Head of caudate nucleus (tissue), 42 donors: ENCODE measurements at places on chromosomes 3 and 15.

DNA sequence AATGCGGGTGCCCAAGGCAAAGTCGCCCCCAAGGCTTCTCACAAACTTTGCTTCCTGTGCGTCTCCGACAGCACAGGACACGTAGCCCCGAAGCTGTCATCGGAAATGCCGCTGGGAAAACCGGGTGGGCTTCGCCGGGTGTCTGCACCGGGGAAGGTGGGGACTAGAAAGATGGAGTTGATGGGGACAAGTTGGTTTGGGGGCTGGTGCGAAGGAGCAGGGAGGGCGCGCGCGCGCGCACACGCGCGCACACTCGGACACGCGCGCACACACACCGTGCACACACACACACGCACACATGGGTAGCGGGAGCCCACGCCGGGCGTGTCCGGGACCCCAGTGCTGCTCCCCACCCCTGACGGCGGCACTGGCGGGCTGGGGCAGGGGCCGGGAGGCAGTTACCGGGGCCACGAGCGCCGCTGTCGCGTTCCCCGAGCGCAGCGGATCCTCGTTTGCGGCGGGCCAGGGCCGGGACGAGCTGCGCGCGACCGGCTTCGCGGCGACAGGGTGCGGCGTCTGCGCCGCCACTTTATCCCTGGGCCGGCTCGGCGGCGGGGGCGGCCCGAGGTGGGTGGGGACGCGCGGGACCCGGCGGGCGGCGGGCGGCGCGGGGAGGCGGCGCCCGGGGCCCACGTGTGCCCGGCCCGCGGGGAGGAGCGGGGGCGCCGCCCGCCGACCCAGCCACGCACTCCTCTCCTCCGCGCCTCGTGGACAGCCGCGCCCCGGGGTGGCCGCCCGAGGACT, 539 bp upstream of the MGLL start:
- DNase-seq = peak; percentile 75

DNA sequence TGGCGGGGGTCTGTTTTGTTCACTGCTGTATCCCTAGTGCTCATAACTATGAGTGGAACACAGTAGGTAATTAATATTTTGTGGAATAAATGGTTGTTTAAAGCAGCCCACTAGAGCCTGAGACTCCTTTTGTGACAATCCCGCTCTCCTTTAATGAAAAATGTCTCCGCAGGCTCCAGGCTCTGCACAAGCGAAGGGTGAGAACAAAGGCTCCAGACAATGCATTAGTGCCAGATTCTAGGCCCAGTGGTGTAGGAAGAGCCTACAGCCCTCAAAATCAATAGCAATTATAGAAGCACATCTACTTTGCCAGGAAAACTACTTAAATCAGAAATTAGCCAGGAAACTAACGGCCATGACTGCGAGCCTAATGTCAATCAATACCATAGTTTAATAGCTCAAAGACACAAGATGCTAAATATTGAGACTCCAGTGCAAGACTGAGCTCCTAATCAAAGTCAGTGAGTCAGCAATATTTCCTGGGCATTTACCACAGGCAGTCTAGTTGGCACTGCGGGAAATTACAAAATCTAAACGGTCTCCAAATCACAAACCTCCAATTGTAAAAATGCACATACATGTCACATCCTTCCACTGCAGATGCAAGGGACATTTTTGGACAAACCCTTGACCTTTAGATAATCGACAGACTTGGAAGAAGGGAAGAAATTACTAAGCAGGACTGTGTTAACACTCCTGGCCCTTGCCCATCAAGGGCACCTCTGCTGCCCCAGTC, 2.3 kb downstream of the ANXA2 start:
- DNase-seq = no peak

GRCh38 chr15:98651581-98652220, 3.4 kb downstream of the IGF1R start:
- no peak for DNase-seq

DNA sequence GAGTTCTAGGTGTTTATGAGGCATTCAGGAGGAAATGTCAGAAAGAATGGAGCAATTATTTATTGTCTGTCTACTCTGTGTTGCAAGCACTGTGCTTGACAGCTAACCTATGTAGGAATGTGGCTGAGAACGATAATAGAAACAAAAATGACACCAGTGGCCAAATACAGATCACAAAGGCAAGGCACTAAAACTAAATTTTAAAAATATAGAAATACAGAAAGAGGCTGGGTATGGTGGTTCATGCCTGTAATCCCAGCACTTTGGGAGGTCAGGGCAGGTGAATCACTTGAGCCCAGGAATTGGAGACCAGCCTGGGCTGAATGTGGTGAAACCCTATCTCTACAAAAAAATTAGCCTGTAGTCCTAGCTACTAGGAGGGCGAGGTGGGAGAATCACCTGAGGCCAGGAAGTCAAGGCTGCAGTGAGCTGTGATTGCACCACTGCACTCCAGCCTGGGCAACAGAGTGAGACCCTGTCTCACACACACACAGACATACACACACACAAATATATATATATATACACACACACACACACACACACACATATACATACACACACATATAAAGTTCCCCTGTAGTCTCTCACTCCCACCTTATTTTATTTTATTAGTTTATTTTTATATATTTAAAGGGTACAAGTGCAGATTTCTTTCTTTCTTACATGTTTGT, 6.0 kb downstream of the PRKCI start:
- no peak for DNase-seq

DNA sequence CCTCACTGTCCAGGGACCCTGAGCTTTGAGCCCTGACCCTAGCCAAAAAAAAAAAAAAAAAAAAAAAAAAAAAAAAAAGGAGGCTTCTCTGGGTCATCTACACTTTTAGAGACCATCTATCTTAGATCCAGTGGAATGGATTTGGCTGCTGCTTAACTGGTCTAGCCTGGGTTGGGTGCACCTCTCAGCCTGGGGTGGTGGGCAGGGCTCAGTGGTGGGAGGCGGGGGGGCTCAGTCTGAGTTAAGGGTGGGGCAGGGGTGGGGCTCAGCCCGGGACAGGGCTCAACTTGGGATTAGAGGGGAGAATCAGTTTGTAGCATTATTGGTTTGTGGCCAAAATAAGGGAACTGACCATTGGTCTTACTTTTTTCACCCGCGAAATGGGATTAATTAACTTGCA, 139.2 kb downstream of the TPRA1 start:
- DNase-seq = peak; percentile 3

DNA sequence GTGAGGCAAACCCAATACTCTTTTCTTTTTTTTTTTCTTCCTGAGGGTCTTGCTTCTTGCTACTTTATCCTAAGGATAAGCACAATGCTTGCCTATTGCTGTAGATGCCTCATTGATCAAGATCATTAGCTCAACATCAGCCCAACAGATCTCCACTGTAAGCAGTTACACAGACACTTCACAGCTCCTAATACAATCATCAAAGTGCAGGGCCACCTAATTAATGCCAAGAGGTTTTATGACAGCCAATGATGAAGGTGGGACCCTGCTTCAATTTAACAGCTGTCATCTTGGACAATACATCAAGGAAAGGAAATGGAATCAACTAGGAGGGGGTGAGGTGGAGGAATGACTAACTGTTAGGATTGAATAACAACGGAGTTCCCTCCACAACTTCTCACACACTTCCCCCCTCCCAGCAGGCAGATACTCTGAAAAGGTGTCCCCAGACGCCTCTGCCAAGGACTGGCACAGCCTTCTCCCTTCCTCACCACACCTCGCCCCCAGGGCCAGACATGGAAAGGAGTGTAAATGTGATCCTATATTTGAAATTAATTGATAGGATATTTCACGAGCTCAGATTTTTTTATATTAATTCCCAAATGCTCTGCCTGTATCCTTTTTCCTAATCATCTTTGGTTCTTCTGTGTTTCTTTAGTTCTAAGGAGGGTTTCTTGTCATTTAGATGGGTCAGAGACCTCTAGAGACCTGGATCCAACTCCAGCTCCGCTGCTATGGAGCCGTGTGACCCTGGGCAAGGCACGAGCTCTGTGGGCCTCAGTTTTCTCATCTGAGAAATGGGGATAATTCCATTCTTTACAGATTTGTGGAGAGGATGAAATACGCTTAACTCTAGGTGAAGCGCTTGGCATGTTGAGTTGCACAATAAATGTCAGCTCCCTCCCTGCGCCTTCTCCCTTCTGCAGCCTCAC, 1.2 kb downstream of the DCLK3 start:
- no peak for DNase-seq

DNA sequence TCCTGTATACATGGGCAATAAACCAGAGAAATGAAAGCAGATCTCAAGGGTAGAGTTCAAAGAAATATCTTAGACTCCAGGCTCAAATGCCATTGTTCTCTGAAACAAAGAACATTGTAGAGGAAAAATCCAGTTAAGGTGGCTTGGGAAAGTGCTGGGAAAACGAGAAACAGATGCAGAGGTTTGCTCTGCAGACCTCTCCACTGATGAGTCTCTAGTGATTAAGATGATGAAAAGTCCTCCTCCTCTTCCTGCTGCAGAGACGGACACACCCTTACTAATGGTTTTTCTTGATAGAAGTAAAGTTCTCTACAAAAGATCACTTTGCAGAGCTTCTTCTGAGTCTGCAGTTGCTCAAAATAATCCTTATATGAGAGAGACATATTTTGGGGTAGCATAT, 264.7 kb downstream of the GABRG3 start:
- DNase-seq = no peak

GRCh38 chr3:143068059-143068458, 51.5 kb upstream of the CHST2 start:
- no peak for DNase-seq

- peak; percentile 21 for DNase-seq
These were observed 38.8 kb downstream of the EDC3 start for GRCh38 chr15:74656935-74657535.

GRCh38 chr3:194277104-194277785, 73.9 kb downstream of the CPN2 start:
- DNase-seq = no peak
